ENCODE measurements at places on chromosomes 5 and 9.

DNA sequence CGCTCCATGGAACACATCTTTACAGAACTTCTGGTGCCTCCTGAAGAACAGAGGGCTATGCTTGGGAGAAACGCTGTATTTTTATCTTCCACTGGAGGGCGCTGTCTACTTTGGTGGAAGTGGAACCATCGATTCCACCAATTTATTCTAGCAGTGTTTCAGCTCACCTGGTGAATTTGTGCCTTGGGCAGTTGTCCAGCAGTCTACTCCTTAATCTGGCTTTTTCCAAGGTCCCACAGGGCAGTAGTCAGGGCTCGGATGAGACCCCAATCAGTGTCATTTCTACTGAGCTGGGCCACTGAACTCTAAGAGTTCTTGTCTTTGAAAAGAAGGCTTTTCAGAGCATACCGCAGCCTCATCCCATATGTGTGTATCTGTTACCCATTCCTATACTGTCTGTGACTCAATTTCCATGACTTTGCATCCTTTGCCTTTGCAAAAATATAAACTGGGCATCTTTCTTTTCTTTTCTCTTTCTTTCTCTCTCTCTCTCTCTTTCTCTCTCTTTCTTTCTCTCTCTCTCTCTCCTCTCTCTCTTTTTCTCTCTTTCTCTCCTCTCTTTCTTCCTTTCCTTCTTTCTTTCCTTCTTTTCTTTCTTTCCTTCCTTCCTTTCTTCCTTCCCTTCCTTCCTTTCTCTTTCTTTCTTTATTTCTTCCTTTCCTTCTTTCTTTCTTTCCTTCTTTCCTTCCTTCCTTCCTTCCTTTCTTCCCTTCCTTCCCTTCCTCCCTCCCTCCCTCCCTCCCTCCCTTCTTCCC, 138.4 kb upstream of the ZNF618 start:
- no peak for DNase-seq

GRCh38 chr9:20790721-20791120, 106.7 kb downstream of the FOCAD start:
- no peak for DNase-seq

DNA sequence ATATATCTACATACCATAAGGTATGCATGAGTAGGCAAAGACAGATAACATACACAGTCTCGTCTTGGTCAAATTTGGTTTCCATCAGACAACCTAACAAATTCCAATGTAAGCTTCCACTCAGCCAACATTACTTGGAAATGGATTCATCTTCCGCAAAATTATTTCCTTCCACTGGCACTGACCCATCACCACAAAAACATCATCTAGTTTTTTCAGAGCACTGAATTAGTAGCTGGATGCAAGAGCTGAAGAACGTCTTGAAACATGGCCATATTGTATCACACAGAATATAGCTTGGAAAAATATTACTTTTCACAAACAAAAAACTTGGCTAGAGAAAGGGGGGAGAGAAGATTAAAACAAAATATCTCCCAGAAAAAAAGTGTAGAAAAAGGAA, 73.5 kb downstream of the EFNA5 start:
- no peak for DNase-seq

- DNase-seq = no peak
Observed at GRCh38 chr5:114581136-114581535, 219.3 kb downstream of the KCNN2 start.

GRCh38 chr9:122294531-122294930, 29.8 kb downstream of the MRRF start:
- DNase-seq = no peak

DNA sequence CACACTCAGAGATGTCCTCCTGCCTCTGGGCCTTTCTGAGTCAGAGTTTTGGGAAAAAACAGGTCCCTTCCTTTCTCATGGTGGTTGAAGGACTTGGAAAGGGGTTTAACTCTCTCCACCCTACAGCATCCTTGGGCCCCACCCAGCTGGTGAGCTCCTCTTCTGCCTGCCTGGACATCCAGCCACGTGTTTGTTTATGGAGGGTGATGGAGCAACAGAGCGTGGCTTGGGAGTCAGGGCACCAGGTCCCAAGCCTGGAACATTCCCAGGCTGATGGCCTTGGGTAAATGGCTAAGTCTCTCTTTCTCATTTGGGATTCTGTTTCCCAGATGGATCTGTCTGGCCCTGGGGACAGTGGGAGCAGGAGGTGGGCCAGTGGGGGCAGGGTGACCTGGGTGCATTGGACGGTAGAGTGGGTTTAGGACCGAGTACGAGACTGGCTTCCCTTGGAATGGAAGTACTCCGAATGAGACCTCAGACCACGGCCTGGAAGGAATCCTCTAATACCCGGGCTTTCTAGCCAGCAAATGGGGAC, 141.1 kb upstream of the IRX2 start:
- no peak for DNase-seq

- DNase-seq = no peak
Observed at GRCh38 chr9:124894035-124894740, 32.3 kb downstream of the ARPC5L start.

GRCh38 chr5:174323878-174324281, 278.4 kb downstream of the NSG2 start:
- DNase-seq = no peak

GRCh38 chr9:125467116-125467740, 205.6 kb downstream of the GAPVD1 start:
- no peak for DNase-seq

DNA sequence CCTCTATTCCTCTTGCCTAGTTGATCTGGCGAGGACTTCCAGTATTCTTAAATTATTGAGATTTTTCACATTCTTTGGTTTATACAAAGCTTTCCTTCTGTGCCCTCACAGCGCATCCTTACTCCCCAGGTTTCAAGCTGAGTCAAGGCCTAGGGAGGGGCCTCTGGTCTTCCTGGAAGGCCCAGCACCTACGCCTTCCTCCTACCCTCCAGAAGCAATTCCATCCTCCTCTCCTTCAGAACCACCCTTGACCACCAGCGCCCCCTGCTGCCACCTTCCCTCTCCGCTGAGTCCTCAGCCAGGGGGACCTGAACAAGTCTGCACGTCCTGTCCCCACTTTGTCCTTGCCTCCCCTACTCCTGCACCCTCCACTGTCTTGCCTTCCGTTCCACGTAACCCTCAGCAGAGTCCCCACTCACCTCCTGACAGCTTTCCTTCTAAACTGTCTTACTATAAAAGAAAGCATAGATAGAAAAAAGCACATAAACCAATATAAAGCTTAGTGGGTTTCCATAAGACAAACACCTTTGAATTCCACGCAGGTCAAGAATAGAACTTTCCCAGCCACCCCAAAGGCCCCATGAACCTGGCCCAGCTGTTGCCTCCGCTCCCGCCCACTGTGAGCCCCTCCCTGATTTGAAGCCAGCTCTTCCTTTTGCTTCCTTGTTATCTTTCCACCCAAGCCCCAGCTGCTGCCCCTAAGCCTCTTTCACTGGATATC, 63.0 kb upstream of the CTSL start:
- peak; percentile 7 for DNase-seq

DNA sequence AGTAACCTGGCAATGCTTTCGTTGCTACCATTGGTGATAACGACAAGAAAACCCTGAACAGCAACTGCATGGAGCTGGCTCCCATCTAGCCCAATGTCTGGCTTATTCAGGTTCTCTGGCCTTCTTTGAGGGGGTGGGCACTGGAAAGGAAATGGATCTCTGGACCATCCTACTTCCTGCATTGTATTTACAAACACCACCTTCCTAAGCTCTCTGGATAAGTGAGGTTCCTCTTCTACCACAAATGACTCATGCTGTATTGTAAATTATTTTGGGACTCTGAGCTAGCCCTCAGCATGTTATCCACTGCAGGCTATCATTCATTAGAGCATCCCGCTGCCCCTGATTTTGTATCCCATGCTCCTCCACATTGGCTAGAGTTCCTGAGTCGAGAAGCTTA, 136.9 kb upstream of the KLF9 start:
- DNase-seq = no peak

- DNase-seq = no peak
Observed at GRCh38 chr9:25636026-25636425, 42.2 kb downstream of the TUSC1 start.

GRCh38 chr9:126474206-126474765, 139.4 kb upstream of the LMX1B start:
- DNase-seq = no peak

DNA sequence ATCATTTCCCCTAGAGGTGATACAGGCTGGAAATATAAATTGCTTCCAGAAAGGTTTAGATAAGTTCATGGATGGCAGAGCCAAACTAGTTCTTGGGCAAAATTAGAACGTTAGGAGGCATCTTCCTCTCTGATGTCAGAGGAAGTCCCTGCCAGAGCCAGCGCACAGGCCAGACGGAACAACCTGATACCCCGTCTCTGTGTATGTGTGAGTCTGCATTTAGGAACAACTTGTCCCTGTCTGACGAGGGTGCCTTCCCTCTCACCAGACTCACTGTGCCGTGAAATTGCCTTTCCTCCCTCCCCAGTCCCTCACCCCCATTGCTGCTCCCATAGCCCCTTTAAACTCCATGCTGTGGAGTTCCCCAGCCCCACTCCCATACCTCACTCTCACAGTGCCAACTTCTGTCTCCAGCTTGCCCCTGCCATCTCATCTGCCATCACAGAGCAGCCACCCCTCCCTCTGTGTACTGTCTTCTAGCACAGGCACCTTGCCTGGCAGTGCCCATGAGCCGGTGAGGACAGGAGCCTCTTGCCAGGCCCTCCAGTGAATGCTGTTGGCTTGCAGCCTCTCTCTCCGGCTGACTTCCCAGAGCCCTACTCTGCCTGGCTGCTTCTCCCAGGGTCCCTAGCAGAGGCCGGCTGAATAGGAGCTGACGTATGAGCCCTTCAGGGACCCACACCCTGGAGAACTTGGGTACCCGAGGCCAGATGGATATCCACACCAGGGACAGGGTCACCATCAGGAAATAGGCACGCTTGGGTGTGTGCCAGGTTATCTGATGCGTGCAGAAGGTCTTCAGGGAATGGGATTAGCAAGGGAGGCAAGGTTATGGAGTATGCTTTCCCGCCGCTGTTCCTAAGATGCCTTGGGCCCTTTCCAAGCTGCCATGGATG, 26.7 kb downstream of the UNC5A start:
- no peak for DNase-seq

DNA sequence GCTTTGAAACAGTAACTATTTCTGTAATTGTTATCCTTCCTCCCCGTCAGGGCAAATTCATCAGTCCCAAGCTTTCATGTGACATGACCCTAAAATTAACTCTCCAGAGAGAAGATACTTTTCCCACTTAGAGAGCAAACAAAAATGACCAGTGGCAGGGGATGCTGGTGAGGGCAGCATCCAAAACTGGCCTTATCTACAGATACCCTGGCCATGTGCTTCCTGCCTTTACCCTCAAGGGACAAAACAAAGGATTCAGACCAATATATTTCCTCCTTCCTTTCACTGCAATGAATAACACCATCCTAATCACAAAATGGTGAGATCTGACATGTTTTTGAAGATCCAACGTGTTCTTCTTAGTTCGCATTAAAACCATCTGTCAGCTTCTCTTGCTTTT, 267.2 kb downstream of the MAN2A1 start:
- no peak for DNase-seq

- DNase-seq = no peak
Observed at GRCh38 chr9:86359151-86359879, 5.1 kb upstream of the TUT7 start.

GRCh38 chr5:172766287-172767108, 4.5 kb downstream of the DUSP1 start:
- DNase-seq = peak; percentile 29

DNA sequence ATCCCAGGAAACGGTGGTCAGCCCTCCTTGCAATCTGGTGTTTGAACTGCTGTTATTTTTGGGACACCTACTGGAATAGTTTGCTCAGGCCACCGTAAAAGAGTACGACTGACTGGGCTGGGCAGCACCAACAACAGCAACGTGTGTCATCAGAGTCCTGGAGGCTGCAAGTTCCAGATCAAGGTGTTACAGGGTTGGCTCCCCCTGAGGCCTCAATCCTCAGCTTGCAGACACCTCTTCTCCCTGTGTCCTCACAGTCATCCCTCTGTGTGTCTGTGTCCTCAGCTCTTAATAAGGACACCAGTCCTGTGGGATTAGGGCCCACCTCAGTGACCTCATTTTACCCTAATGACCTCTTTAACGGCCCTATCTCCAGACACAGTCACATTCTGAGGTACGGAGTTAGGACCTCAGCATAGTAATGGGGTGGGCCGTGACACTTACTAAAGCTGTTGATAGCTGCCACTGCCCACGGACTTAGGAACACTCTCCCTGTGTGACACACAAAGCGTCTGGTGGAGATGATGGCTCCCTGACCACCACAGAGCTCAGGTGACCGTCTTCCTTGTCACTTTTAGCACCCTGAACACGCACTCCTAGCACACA, 16.8 kb downstream of the GLT6D1 start:
- no peak for DNase-seq

GRCh38 chr9:19231904-19232822, 1.7 kb downstream of the DENND4C start:
- no peak for DNase-seq

GRCh38 chr5:59792983-59793585, 100.4 kb downstream of the PDE4D start:
- no peak for DNase-seq

- no peak for DNase-seq
Observed at GRCh38 chr5:2847608-2848007, 96.1 kb upstream of the IRX2 start.

Data from CD4-positive, alpha-beta T cell treated with Interleukin-15 for 4 hours (primary cell).